ENCODE measurements at places on chromosomes 4 and X.

DNA sequence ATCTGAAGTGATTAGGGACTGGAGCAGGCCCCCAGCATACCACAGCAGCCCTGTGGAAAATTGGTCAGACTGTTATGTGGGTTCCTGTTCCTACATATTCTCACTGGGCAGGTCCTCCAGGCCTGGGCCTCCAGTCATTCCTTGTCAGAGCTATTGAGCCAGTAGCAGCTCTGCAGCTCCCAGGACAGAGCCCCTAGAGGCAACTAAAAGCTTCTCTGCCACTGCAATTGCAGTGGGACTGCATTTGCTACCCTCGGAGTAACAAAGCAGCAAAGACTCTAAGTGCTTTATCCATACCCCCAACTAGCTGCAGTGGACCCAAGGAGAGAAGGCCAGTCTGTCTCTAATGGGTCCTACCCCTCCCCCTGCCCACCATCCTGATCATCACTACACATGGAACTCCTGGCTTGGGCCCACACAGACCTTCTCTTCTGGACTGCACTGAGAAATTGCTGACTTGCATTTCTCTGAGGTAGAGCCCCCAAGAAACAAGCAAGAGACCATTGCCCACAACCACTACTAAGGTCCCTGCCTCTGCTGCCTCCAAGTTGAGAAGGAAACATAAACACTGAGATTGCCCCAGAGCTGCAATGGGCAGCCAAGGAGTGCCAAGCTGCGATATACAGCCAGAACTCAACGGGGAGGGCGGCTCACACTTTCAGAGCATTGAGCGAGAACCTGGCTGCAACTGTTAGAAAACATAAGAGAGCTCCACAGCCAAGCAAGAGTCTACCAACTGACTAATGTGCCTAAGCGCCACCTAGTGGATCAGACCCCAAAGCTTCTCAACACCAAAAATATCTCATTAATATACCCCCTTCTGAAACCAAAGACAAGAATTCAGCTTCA, 738.7 kb upstream of the NDST4 start:
- DNase-seq = peak; percentile 73

- no peak for DNase-seq
Measured at GRCh38 chr4:48490012-48490679, at the start of gene ZAR1. ZAR1 (plus strand) TSS chr4:48490252; CDS start chr4:48490292, 40 bp downstream.

DNA sequence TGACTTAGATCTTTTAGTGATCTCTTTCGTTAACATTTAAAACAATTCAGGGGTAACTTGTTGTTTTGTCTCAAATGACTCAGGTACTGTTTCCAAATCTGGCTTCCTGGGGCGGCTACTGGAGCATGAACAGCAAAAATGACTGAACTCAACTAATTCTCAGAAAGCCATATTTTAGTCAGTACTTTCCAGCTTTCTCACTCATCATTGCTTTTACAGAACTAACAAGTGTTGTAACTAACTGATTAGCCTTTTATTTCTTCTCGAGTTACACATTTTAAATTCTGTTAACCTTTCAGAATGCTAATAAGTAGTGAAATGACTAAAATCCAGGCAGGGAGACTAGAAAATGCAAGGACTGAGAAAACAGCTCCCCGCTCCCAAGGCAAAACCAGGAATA, 55.3 kb downstream of the JADE3 start:
- DNase-seq = no peak

GRCh38 chr4:85774489-85774888, 299.5 kb downstream of the ARHGAP24 start:
- no peak for DNase-seq

DNA sequence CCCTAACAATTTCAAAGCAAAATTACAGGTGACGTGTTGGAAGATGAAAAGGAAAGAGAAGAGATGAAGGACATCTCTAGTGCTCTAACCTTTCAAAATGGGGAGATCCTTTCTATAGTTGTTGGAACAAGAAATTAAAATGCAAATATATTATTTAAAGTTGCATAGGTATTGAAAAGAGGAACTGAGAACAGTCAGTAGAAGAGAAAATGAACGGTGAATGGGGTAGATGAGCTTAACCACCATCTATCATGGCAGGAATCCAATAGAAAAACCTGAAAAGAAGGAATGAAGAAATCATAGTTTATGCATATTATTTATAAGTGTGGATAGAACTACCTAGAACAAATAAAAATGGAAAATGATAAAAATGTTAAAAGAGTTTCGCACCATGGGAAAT, 42.0 kb downstream of the ANXA5 start:
- DNase-seq = no peak

DNA sequence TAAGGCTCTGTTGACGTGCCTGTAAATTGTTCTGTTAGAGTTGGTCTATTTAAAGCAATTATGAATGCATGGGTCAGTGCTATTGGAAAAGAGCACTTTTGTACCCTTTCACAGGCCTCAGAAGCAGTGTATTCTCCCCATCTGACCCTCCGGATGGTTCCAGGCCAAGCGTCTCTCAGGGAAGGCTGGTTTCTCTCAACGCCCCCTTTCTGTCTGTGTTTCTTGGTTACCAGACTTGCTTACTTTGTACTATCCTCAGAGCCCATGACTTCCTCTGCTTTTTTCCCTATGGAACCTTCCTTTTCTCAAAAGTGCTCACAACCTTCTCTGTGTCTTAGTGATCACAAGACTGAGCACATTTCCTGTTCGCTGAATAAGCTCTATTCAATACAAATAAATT, 559.3 kb upstream of the ZFP42 start:
- DNase-seq = no peak

DNA sequence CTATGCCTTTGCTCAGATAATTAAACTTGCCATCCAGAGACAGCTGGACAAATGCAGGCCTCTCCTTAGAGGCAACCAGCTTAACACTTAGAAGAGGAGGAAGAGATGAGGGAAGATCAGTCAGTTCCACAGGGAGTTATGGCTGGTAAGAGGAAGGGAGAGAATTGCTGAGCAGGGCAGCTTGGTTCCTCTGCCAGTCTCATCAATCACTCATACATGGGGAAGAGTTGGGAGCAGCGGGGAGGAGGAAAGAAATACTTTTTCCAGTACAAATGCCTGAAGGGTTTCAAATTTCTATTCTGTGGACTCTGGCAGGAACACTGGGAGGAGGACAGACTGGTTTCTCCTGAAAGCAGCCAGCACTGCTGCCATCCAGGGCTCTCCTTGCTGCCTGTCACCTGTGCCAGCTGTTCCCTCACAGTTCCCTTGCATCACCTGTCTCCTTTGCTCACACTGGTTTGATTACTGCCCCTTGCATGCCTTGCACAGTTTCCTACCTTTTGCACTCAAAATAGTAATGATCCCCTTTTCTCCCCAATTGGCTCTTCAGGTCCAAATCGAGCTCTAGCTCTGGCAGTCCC, 59.5 kb downstream of the PGRMC2 start:
- no peak for DNase-seq

- no peak for DNase-seq
Measured at GRCh38 chr4:185222598-185222997, 13.2 kb downstream of the SNX25 start.

DNA sequence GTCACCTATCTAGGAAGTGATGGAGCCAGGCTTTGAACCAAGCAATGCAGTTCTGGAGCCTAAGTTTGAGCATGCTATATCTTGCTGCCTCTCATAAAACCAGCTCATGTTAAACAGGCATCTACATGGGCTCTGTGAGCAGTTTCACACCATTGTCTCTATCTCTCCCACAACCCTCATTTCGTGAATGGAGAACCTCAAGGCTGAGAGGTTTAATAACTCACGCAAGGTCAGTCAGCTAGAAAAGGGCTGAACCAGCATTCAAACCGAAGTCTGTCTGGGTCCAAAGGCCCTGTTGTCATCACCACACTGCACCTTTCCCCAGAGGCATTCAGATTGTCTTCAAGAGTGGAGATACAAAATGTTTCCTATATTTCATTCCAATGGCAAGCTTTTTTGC, 369.2 kb downstream of the MID1IP1 start:
- DNase-seq = no peak
